Dermis lymphatic vessel endothelial cell (primary cell): ENCODE measurements at places on chromosomes 3 and 15. TPM values are rescaled to one million over a fixed set of nuclear protein-coding genes. Genes with fewer than 3 reads are reported as not detected.

The TMC3 gene
- total RNA-seq: not detected in 2 replicates

The SCN5A gene
- total RNA-seq: 9.8 and 12.4 TPM in 2 replicates

The DUOXA2 gene
- total RNA-seq: not detected in 2 replicates

The AMT gene
- 0.09 and 0.43 TPM in 2 replicates for total RNA-seq

The GRK7 gene
- not detected in 2 replicates for total RNA-seq
